ENCODE measurements at places on chromosomes 3 and 15. TPM values are rescaled to one million over a fixed set of nuclear protein-coding genes. Genes with fewer than 3 reads are reported as not detected.

Gene LYZL4
- not detected for total RNA-seq

Gene PPCDC
- total RNA-seq: 27.1 TPM

Gene C3orf49
- not detected for total RNA-seq

Gene MAGEL2
- not detected for total RNA-seq

DNA sequence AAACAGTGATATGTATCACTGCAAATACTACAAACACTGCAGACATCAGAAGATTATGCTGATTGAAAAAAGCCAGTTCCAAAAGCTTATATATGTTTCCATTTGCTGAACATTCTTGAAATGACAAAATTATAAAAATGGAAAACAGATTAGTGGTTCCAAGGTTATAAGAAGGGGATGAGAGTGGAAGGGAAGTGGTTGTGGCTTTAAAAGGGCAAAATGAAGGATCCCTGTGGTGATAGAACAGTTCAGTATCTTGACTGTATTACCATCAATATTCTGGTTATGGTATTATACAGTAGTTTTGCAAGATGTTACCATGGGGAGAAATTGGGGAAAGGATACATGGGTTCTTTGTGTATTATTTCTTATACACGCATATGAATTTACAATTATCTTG, 77.8 kb downstream of the DZIP3 start:
- DNase-seq: no peak
- peak overlapping the region; percentile 36 for H3K27ac ChIP-seq
- H3K27me3 ChIP-seq: no peaks in the 10 kb centered on the region
- H3K36me3 ChIP-seq: peaks cover 4% of the 10 kb centered on the region
- no peak overlapping the region for H3K4me3 ChIP-seq
- peaks cover 33% of the 10 kb centered on the region for H3K4me1 ChIP-seq

DNA sequence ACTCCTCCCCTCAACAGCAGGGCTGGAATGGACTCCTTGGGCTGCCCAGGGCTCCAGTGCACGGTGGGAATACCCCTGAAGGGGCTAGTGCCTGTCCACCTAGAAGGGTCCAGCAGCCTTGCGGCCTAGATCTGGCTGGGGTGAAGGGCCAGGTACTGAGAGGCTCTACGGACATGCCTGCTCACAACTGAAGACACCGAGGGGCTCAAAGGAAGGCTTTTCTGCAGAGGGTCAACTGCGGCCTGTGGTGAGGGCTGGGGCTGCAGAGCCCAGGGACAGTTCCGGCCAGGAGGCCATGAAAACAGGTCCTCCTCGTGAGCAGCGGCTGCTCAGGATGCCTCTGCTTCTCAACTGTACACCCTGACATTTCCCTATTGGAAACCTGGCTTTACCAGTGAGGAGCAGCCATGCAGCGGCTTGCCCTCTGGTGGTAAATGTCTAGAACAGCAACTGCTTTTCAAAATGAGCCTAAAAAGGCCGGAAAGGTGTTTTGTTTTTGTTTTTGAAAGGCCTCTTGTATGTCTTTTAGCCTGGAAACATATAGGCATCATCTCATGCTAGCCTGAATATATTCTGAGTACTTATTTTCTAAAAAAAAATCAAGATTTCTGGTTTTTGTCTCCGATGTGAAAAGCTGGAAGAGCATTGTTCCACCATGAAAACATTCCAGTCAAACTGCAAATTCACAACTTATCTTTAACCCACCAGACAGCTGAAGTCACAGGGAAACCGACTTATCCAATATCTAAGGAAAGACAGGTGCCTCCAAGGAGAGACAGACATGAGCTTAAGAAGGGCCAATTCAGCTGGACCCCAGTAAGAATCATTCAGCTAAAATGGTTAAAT, 163.4 kb downstream of the KLF13 start:
- no peak overlapping the region for H3K4me3 ChIP-seq
- H3K27ac ChIP-seq: peak overlapping the region; percentile 13
- DNase-seq: peak; percentile 30
- peaks cover 66% of the 10 kb centered on the region for H3K4me1 ChIP-seq

DNA sequence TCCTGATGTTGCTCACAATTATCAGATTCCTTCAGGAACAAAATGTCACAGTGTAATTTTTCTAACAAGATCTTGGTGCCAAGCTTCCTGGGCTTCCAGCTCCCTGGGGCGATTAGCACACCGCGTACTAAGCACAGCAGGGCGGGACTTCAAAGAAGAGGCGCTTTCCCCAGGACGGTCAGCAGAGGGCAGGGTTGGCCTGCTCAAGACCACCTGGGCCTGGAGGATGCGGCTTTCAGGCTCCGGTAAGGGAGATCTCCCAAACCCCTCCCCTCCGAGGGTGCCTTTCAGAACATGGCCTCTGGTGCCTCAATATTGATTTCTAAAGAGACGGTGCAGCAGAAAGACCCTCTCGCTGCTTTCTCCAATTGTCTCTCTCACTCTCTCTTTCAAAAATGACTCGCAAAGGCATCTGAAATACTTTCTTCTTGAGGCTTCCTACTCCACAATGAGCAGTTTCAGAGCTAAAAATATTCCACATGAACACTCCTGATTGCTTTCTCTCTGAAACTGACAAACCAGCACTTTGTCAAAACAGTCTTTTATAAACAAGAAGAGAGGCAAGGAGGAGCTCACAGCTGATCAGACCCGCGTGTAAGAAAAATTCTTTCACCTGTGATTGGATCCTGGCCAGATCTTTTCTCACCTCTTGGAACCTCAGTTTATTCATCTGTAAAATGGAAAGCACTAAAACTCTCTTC, 154.0 kb downstream of the ADAMTS9 start:
- no peaks in the 10 kb centered on the region for H3K36me3 ChIP-seq
- H3K27me3 ChIP-seq: peaks cover 6% of the 10 kb centered on the region
- H3K27ac ChIP-seq: no peak overlapping the region
- H3K4me3 ChIP-seq: no peak overlapping the region
- peak; percentile 9 for DNase-seq
- H3K4me1 ChIP-seq: no peaks in the 10 kb centered on the region

DNA sequence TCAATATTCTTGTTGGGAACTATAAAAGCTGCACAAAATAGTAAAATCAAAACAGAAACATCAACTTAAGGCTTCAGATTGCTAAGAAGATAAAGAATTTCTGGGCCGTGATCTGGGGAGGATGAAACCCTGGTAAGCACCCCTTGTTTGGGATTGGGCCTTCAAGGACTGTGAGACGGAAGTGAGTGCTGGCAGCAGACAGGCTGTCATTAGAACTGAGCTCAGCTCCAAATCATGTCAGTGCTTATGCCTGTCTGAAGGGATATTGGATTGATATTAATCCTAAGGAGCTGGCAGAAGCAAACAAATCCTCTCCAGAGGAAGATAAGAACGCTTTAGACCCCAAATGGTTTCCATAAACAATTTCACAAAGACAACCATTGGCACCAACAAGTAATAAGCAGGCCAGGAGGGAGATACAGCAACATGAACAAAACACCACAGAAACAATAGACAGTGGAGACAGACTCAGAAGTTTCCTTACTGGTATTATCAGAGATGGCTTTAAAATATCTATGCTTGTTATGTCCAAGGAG, 72.6 kb upstream of the CTXND1 start:
- DNase-seq: no peak
- H3K27ac ChIP-seq: no peak overlapping the region
- no peak overlapping the region for H3K4me3 ChIP-seq
- no peaks in the 10 kb centered on the region for H3K36me3 ChIP-seq

- H3K4me1 ChIP-seq: peaks cover 4% of the 10 kb centered on the region
- H3K27me3 ChIP-seq: peaks cover 1% of the 10 kb centered on the region
- no peak overlapping the region for H3K27ac ChIP-seq
- no peak overlapping the region for H3K4me3 ChIP-seq
- H3K36me3 ChIP-seq: peaks cover 18% of the 10 kb centered on the region
Observed at GRCh38 chr3:52046902-52047239, 9.5 kb downstream of the DUSP7 start.

DNA sequence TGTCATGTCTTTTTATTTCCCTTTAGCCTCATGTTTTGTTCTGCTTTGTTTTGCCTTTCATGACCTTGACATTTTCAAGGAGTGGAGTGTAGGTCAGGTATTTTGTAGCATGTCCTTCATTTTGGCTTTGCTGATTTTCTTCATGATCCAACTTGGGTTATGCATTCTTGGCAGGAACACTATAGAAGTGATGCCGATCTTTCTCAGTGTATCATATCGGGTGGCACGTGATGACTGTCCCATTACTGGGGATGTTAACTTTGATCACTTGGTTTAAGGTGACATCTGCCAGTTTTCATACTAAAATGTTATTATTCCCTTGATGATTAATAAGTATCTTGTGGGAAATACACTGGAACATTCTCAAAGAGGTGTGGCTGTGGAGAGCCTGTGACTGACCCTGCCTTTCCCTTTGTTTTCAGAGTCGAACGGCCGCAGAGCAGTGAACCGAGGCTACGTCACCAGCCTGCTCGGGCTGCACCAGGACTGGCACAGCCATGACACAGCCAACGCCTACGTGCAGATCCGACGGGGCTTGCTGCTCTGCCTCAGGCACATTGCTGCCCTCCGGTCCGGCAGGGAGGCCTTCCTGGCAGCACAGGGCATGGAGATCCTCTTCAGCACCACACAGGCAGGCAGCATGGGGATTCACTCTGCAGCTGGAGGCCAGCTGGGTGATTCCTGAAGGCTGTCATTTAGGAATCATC, 167.7 kb downstream of the AGBL1 start:
- no peaks in the 10 kb centered on the region for H3K36me3 ChIP-seq
- H3K4me1 ChIP-seq: no peaks in the 10 kb centered on the region

DNA sequence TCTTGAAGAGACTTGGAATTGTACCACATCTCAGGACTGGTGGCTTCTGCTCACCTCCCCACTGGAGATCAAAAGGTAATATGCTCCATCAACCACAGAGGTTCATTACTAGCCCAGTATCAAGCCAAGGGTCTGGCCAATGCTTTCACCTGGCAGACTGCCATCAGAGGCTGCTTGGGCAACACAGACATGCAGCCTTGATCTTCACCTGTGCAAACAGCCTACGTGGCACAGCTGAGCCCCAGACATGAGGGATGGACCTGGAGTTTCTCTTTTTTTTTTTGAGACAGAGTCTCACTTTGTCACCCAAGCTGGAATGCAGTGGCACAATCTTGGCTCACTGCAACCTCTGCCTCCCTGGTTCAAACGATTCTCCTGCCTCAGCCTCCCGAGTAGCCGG, 105.6 kb upstream of the HES1 start:
- H3K36me3 ChIP-seq: no peaks in the 10 kb centered on the region
- H3K27ac ChIP-seq: no peak overlapping the region
- no peak for DNase-seq
- H3K27me3 ChIP-seq: peaks cover 17% of the 10 kb centered on the region

GRCh38 chr3:139020868-139021234, at the start of gene PRR23B:
Gene PRR23B (minus strand): TSS chr3:139020926. CDS start chr3:139020661, 265 bp downstream.
- no peaks in the 10 kb centered on the region for H3K36me3 ChIP-seq
- H3K4me3 ChIP-seq: no peak within 1 kb of the TSS
- no peaks in the 10 kb centered on the region for H3K4me1 ChIP-seq
- DNase-seq: no peak

DNA sequence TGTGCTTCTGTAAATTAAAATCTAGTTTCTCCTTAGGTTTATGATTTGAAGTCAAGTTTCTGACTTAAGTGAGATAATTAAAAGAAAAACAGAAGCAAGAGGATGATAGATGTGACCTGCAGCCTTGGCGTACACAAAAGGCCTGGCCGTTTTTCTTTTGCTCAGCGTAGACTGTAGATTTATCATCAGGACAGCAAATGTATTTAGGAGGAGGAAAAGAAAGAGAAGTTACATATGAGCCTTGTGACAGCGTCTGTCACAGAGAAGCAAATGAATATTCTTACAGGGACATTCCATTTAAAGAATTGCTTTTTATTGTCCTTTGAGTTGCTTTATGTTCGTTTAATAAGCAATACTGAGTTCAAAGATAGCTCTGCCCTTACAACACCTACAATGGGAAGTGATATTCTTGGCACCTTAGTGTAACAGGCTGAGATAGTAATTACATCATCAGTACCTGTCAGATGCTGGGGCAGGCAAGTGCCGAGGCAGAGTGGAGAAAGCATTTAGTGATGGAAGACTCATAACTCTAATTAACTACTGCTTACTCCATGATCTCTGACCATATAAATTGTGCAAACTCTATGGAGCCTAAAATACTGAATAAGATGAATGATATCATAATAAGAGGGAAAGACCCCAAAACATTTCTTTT, 311.5 kb downstream of the MFSD1 start:
- no peak for DNase-seq
- H3K27ac ChIP-seq: no peak overlapping the region
- H3K4me3 ChIP-seq: no peak overlapping the region
- no peaks in the 10 kb centered on the region for H3K36me3 ChIP-seq
- H3K27me3 ChIP-seq: no peaks in the 10 kb centered on the region
- no peaks in the 10 kb centered on the region for H3K4me1 ChIP-seq

GRCh38 chr3:46984591-46985459, 5.4 kb downstream of the NBEAL2 start:
- peak overlapping the region; percentile 22 for H3K4me3 ChIP-seq
- DNase-seq: no peak
- H3K27ac ChIP-seq: peak overlapping the region; percentile 72
- H3K36me3 ChIP-seq: peaks cover 21% of the 10 kb centered on the region

GRCh38 chr15:79990997-79991334, 20.0 kb upstream of the BCL2A1 start:
- DNase-seq: no peak
- H3K4me3 ChIP-seq: no peak overlapping the region
- H3K27ac ChIP-seq: no peak overlapping the region
- H3K36me3 ChIP-seq: no peaks in the 10 kb centered on the region
- H3K4me1 ChIP-seq: peaks cover 14% of the 10 kb centered on the region
- peaks cover 8% of the 10 kb centered on the region for H3K27me3 ChIP-seq

DNA sequence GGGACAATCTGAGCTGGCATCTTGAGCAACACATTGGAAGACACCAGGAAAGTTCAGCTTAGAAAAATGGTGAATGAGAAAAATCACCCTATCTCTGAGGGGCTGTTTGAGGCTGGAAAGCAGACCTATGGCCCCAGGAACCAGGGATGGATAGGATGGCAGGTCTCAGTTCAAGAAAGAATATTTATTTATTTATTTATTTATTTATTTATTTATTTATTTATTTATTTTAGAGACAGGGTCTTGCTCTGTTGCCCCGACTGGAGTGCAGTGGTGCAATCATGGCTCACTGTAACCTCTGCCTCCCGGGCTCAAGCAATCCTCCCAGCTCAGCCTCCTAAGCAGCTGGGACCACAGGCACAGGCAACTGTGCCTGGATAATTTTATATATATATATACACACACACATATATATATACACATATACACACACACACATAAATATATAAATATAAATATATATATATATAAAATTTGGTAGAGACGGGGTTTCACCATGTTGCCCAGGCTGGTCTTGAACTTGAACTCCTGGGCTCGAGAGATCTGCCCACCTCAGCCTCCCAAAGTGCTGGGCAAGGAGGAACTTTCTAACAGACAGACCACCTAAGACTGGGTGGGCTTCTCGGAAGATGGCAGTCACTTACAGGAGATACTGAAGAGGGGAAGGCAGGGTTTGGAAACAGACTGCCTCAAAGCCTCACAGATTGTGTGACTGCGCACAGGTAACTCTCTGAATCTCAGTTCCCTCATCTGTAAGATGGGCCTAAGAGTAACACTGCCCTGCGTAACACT, 29.7 kb downstream of the CCDC13 start:
- H3K27me3 ChIP-seq: no peaks in the 10 kb centered on the region
- DNase-seq: no peak
- no peak overlapping the region for H3K4me3 ChIP-seq
- peaks cover 26% of the 10 kb centered on the region for H3K4me1 ChIP-seq
- no peaks in the 10 kb centered on the region for H3K36me3 ChIP-seq

Data from activated T-helper 1 cell treated with anti-CD3 and anti-CD28 coated beads, Interleukin-12 subunit alpha, Interleukin-12 subunit beta, Interleukin-2, Interleukin-4 antibody, amounts not matched to agents 30 ng/mL and 10 ng/mL and 1 ng/mL, durations not matched to agents 14 hours and 24 hours and 36 hours (primary cell).